Heart right ventricle (tissue), 16 donors: ENCODE measurements at places on chromosomes 11 and 22. TPM values are rescaled to one million over a fixed set of nuclear protein-coding genes. Genes with fewer than 3 reads are reported as not detected.

GRCh38 chr22:49413146-49413545 lies 414.5 kb downstream of the BRD1 start:
- DNase-seq, result no peak

- DNase-seq, result no peak
Observed at GRCh38 chr11:129929721-129930120, 34.3 kb upstream of the NFRKB start.

- DNase-seq, result no peak
Observed at GRCh38 chr11:84788220-84788619, 838.9 kb downstream of the DLG2 start.

DNA sequence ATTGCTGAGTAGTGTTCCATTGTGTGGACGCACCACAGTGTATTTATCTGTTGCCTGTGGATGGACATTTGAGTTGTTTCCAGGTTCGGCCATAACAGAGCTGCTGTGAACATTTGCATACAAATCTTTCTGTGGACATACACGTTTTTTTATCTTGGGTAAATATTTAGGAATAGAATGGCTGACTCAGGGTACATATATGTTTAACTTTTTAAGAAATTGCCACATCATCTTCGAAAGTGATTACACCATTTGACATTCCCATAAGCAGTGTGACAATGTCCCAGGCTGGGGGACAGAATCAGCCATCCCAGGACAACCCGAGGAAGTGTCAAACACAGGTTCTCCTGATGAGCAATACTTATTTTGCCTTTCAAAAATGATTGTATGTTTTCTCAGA lies 87.9 kb downstream of the OSBP2 start:
- no peak for DNase-seq

- DNase-seq, result no peak
Observed at GRCh38 chr11:112212290-112212689, 13.9 kb upstream of the PTS start.

- DNase-seq, result no peak
Observed at GRCh38 chr11:111344032-111344431, 35.0 kb downstream of the POU2AF1 start.

- DNase-seq, result no peak
Observed at GRCh38 chr11:125069008-125069407, 5.9 kb downstream of the SLC37A2 start.

DNA sequence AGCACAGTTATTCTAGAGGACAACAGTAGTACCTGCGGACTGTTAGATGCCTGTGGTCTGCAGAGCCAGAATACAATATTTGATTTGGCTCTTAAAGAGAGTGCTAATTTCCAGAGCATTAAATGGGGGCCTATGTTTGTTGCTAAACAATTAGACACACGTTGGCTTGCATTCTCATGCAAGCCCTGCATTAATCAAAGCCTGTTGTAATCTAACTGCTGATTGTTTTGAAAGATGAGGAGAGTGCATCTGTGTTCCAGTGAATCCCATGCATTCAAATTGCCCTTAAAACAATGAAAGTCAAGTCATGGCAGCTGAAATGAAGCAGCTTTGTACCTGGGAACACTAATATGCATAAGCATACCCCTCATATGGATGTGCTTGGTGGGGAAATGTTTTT lies 419.4 kb downstream of the DYNC2H1 start:
- no peak for DNase-seq

DNA sequence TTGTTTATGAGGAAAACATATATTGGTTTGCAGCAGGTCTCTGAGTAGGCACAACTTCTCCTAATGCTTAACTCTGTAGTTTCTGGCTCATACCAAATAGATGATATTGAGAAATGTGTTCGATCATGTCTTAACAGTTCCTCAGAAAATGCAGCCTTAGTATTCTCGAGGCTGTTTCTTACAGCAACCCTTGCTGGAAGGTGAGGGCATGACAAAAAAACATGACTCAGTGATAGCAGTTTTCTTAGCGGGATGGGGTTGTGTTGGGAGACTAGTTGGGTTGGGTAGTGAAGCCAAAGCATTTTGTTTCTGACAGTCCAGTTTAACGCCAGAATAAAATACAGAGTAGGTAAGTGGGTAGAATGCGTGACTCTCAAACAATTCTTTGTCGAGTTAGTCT lies 94.7 kb upstream of the PARVA start:
- no peak for DNase-seq

- no peak for DNase-seq
Observed at GRCh38 chr11:72361321-72361720, 73.0 kb downstream of the CLPB start.

- no peak for DNase-seq
Observed at GRCh38 chr11:117478926-117479325, 151.3 kb downstream of the CEP164 start.

DNA sequence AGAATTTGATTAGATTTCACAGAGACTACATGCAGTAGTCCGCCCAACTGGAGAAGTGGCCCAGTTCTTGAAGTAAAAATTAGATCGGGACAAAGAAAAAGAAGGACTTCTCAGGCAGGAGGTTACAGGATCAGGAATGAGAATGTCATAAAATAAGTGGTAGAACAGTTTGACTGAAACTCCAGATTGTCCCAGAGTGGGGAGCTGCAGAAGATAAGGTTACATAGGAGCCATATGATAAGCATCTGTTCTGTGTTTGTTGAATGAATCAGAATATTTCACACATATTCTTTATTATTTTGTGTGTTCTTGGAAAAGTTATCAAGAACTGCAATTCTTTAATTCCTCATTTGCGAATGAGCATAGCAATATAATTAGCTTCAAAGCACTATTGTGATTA lies 210.6 kb downstream of the AASDHPPT start:
- DNase-seq, result no peak

GRCh38 chr11:70129051-70129592 lies 51.0 kb downstream of the ANO1 start:
- no peak for DNase-seq

- DNase-seq, result no peak
Observed at GRCh38 chr11:112801025-112801816, 160.0 kb upstream of the NCAM1 start.

The TTLL1 gene
- total RNA-seq, result 10.2 TPM

The DMC1 gene
- 1.3 TPM for total RNA-seq

The USP2 gene
- 87.0 TPM for total RNA-seq

The RTN3 gene
- 44.7 TPM for total RNA-seq

The TSSK2 gene
- total RNA-seq, result 0.19 TPM

The SMIM35 gene
- not detected for total RNA-seq

The IL10RA gene
- total RNA-seq, result 2.9 TPM

The CALCB gene
- total RNA-seq, result not detected
